Body of pancreas (tissue), 4 donors: ENCODE measurements at places on chromosomes 1 and 21.
A peak's percentile ranks its signal among the peaks of the same experiment; 100 is the strongest.

DNA sequence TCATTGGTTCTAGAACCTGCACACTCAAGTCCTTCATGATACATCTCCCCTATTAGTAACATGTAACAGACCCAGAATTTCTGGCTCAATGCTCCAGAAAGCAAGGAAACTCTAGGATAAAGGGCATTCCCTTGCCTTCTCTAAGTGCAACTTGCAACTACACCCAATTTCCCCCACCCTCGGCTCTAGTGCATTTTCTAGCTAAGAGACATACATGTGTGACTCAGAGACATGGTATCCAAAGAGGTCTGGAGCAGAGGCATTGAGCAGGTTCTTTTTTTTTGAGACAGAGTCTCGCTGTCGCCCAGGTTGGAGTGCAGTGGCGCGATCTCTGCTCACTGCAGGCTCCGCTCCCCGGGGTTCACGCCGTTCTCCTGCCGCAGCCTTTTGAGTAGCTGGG is 132.9 kb downstream of the ZC3H11B start:
- no peak for DNase-seq

DNA sequence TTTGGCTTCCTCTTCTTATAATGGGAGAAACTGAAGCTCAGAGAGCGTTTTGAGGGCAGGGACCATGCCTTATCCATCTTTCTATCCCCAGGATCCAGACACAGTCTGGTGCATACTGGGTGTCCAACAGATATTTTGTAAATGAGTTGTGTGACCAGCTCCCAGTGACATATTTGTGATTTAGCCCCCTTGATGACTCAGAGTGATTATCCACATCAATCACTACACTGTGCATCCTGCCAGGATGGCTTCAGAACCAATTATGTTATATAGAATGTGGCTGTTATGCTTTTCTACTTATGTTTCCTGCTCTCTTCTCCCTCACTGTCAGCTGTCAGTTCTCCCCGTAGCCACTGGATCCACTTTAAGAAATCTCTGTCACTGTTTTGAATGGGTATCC is 11.3 kb downstream of the OLFML3 start:
- DNase-seq: no peak

DNA sequence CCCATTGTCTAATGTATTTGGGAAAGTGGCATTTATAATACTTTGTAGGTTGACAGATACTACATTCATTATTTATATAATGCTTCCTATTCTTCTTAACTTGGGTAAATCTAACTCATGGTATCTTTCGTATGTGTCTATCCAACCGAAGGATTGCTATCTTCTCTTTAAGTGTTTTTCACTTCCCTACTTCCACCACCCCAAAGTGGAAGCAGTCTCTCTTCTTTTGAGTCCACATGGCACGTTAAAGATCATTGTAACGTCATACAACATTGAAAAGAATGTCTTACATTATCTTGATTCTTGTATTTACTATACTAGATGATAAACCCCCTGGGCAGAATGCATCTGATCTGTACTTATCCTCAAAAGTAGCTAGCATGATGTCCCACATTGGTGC is 21.2 kb downstream of the ATP1A1 start:
- no peak for DNase-seq

GRCh38 chr1:155184835-155185782 is 11.5 kb downstream of the TRIM46 start:
- DNase-seq: peak; percentile 94

DNA sequence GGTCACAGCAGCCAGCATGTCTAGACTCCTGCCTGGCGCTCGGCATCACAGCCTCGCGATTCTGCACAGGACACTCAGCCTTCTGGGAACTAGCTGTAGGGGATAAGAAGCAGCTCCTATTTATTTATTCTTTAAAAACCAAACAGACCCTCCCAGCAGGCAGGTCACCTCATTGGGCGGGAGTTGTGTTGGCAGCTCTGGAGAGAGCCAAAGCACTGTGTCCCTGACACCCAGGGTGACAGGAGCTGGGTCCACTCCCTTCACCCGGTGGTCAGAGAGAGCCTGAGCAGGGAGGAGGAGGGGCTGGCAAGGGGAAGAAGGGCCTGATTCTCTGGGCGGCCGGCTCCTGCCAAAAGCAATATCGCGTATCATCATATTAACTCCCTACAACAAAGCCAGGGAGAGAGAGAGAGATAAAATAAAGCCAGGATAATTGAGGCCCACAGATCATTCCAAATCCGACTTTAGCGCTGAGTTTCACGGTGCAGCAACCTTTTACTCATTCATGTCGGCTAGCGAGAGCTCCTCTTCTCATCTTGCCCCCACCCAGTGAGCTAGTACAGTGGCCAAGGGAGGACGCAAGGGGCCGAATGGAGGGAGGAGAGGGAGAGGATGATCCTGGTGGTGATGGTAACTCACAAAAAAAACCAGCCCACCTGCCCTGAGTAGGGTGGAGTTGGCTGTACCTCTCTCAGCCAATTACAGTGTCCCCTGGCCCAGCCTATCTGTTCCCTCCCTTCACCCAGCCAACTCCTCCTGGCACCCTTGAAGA is 79.8 kb upstream of the IFFO2 start:
- DNase-seq: no peak

GRCh38 chr1:65431111-65431705 is 10.7 kb downstream of the LEPR start:
- DNase-seq: no peak

DNA sequence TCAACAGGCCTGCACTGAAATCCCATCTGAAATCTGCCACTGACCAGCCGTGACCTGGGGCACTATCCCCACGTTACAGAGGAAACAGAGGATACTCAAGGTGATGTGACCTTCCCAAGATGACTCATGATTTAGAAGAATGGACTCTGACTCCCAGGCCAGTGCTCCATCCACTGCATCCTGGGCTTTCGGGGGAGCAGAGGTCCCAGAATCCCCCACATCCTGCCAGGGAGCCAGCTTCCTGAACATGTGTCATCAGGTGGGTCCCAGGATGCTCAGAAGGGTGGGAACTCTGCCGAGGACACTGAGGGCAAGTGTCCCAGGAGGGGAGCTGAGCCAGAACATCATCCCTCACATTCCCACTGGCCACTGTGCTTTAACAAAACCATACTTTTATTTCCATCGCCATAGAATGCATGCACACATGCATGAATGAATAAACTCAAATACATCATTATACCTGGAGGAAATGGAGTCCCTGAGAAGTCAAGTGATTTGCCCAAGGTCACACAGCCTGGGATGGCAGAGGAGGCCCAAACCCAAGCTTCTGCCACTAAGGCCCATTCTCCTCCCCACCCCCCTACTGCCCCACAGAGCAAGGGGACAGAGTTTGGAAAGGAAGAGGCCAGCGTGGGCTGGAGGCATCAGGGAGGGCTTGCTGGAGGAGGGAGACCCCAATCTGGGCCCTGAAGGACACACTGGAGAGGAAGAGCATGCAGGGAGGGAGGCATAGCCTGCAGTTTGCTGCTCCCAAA is 189.4 kb downstream of the MATN1 start:
- DNase-seq: no peak

DNA sequence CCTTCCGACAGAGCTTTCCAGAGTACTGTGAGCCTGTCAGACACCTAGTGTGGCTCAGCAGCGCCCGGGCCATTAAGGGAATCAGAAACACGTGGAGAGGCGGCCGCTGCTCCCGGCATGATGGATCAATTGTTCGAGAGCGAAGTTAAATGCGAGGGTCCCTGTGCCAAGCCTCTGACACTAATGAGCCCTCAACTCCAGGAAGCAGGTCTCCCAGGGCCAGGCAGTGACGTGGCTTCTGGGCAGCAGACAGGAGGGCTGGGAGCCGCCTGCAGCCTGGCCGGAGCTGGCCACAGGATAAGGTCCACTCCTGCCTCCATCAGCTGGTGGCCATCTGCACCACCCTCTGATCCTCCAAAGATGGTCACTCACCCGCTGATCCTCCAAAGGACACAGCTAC is 67.5 kb upstream of the CLDN14 start:
- DNase-seq: peak; percentile 14

- DNase-seq: no peak
These were observed 8.8 kb downstream of the MATN1 start for GRCh38 chr1:30714536-30715090.

DNA sequence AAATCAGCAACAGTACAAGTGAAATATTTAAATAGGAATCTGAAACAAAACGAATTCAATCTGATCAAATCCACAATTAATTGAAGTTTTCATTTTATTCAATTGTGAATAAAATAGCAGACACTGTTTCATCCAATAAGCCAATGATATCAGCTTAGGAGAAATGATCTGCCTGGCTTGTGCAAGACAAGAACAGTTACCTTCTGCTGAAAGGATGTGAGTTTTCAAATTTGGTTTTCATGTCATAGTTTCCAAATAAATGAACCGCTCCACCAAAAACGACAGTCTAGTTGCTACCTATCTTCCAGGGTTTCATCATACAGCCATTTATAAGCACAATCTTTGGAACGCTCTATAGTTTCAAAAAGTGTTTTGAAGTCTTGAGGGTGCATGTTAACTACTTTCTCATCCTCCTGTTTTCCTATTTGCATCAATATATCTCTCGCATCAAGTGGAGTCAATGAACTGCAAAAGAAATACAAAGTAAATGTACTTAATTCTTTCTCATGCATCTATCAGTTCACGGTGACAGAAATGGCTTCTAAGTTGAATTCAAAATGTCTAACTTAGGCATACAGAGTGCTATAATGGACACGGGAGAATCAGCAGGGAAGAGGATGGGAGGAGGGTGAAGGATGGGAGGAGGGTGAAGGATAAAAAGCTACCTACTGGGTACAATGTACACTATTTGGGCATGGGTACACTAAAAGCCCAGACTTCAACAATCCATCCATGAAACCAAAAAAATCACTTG is 25.1 kb downstream of the TFB2M start:
- DNase-seq: no peak

GRCh38 chr1:55232448-55233144 is 17.4 kb upstream of the USP24 start:
- DNase-seq: no peak
